Right hindlimb (tissue), 1 donor: ENCODE measurements at places on chromosomes 5 and 9.

- peak; percentile 84 for DNase-seq
These were observed 186.2 kb downstream of the FANCC start for GRCh38 chr9:95131023-95131943.

DNA sequence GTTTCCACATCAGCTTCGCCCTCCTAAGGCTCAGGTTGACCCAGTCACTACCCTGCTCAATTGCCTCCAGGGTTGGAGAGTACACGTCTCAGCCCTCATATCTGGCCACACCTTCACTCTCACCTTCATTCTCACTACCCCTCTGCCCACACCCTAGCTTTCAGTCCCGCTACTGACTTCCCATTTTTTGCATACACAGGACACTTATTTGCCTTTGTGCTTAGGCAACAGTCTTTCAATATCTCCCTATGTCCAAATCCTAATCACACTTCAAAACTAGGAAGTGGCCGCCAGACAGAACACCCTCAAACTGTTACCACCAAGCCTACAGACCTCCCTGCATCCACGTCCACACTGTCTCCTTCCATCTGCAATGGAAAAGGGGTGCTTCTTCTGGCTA is 10.9 kb downstream of the MCTP1 start:
- no peak for DNase-seq

DNA sequence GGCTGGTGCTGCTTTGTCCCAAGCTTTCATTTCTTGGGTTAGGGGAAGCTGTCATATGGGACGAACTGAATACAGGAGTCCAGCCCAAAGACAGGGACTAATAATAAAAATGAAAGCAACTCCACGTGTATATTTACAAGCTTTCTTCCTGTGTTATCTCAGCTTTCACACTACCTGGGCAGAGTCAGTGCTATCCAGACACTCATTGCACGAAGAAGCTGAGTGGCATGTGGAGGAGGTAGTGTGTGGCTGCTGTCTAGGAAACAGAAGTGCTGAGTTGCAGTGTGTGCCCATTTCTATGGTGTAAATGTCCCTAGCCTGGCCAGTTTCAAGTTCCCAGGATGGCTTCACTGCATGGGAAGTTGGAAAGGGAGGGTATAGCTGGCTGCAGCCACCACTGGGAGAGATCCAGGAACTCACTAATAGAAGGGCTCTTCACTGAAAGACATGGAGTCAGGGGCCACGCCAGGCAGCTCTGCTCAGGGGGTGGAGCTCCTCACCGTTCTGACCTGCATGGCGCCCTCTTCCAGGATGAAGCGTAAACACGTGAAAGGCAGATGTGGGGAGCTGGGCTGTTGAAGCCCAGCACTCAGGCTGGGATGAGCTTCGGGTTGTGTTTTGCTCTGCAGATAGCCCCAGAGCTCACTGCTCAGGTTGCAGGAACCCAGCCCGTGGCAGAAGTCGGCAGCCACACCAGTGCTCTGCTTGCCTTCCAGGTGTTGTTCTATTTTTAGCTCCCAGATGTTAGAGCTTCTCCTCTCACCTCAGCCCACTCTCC is 116.9 kb downstream of the IRX2 start:
- no peak for DNase-seq

GRCh38 chr9:104969116-104969515 is 41.2 kb upstream of the ABCA1 start:
- no peak for DNase-seq

DNA sequence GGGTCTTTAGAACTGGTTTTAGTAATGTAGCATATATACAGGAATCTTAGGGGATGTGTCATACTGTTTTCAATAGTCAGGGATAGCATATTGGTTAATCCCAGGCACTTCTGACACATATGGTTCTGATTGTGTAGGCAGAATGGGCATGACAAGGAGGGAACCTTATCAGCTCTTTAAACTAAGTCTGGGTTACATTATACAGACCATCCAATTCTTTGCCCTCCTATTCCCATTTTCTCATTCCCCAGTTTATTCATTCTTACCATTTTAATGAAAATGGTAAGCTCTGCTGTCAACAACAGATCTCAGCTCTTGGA is 85.1 kb downstream of the NDUFAF2 start:
- DNase-seq = no peak

GRCh38 chr5:172642926-172643871 is 2.1 kb downstream of the NEURL1B start:
- no peak for DNase-seq

DNA sequence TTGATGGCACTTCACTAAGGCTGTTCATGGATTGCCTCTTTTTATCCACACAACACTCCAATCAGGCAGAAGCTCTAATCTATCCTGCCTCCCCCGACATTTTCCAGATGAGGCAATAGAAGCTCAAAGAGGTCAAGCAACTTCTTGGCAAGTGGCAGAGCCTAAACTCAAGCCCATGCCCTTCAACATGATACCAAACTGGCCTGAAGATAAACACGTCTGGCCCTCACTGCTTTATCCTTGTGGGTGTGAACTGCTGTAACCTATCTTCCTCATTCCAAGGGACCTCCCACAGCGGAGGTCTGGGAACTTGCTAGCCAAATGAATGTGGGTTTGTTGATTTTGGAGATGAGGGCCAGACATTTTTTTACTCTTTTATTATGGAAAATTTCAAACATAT is 9.5 kb downstream of the SLC35A4 start:
- DNase-seq = no peak

- DNase-seq = no peak
These were observed 182.3 kb downstream of the ELAVL2 start for GRCh38 chr9:23643656-23644258.

DNA sequence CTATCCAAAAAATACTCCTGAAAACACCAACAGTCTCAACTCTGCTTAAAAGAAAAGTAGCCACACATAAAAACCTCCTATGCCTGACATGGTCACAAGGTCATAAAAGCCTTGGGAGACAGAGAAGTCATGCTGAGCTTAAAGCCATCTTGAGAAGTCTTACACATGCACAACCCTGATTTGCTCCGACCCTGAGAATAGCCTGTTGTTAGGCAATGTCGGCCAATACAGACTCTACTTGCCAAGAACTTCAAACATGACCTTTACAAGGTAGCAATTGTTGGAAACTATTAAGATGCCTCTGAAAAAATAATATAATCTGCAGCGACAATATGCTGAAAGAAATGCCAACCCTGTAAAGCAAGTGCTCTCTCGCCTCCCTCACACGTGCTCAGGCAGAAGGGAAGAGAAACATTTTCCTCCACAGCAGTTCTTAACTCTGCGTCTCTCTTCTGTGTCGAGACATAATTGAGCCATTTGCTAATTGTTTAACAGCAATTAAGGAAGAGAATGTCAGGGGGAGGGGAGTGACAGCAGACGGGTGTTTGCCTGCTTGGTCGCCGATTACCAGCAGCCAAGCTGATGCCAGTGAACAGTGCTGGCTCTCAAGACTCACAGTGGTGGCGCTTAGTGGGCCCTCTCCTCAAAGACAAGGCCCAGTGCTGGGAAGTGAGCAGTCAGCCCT is 393.6 kb downstream of the SPOCK1 start:
- DNase-seq = no peak

DNA sequence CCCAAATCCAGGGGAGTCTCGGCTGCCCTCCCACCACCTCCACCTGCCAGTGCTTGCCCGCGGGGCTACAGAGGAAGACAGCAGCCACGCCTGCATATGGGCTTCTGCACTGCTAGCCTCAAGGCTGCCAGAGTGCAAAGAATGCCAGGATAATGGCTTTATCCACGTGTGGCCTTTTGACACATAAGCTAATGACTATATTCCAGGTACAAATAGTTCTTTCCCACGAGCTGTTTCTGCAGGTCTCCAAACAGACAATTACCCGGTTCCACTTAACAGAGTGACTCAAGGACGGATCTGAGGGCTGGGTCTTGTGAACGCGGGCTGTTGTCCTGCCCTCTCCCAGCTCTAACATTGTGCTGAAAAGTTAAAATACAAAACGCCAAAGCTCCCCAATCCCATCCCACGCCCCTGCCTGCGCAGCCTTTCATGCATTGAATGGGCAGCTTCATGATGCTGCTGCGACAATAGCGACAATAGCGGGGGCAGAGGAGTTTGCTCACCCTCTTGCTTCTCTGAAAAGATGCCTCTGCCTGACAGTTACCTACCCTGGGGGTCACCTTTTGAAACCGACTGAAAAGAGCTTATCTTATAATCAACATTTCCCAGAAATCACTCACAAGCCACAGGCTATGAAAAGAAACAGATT is 39.1 kb upstream of the MSH3 start:
- DNase-seq = no peak

DNA sequence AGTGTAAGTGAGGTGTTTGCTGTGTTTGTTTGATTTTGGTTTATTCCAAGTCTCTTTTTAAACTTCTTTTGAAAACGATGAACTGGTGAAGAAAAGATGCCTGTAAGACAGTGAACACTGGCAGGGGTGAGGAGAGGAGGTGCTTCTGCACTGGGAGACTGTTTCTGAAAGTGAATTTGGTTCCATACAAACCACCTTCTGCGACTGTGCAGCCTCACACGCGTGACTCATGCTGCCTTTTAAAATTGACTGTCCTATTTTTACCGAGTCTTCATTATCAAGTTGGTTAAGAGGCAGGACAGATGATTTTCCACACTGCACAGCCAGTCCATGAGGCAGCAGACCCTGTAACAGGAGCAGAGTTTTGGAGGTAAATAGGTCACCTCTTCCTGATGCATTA is 340.6 kb downstream of the MTRR start:
- no peak for DNase-seq

DNA sequence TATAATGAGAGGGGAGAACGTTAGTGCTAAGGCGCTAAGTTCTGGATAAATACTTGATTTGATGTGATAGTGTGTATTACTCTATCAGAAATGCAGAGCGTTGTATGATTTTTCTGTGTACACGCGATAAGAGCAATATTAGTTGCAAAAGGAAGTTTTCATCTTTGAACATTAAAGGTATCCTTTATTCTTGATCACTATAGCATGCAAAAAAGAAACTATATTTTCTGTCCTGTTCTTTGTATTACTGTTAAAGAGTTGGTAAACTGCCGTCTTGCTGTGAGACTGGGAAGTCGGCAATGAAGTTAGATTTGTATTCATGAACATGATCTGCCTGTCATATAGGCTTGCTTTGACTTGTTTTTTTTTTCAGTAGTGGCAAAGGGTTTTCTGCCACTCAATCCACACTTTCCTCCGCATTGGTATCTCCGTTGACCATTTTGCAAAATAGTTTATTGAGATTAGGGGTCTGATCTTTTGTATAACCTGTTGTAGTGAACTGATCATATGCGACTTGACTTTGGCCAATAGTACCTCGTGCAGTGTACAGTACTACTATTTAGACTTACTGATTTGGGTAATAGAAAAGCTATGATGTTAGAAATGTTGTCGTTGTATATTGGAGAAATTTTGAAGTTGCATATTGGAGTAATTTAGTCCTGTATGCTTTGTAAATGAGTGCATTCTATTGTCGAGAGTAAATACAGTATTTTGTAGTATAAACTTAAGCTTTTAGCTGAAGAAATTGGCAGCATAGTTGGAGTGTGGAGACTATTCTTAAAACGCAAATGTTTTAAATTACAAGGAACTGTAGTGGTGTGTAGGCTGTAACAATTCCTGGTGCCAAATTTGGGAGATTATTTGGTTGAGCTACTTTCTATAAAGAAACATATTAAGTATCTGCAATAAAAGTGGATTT is 1.7 kb downstream of the DENND4C start:
- DNase-seq = no peak

DNA sequence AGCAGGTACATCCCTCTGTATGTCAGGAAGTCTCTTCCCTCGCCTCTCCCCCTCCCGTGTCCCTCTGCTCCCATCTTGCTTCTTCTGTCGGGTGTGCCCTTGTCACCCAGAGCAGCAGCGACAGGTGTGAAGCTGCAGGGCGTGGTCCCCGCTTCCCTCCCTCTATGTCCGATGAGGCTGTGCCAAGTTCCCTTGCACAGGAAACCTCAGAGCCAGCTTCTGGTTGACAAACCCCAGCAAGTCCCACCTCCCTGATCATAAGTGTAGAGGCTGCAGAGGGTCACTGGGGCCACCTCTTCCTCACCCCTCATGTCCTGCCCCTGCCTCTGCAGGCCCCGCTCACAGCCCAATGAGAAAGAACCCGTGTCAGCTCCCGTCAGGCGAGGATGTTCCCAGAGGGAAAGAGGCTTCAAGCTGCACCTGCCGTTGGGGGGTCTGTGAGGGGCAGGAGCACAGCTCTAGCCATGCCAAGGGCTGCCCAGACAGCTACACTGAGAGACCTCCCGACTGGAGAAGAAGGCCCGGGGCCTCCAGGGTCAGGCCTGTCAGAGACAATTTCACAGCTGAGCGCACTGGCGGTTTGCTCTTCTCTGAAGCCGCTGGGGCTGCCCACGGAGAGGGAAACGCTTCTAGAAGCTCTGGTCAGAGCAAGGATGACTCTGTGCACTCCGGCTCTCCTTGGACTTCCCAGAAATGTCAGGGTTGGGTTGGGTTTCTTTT is 73.3 kb downstream of the AK8 start:
- peak; percentile 49 for DNase-seq

GRCh38 chr5:42812620-42813019 is 928 bp upstream of the SELENOP start:
- DNase-seq = no peak

DNA sequence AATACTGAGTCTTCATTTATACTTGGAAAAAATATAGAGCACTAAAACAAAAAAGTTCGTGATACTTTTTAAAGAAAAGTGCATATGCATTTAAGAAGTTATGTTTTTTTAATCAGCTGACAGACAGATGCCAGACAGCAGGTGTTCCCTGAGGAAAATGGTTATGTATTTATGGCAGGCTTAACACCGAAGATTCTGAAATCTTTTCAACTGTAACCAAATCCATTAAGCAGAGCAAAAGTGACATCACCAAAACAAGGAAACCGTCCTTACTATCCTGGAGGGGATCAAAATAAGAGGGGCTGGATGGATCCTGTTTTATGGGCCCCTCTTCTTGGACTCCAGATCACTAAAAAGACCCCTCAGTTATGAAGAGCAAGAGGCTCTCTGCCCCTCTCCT is 404.9 kb upstream of the ADAMTS16 start:
- DNase-seq = no peak

- no peak for DNase-seq
These were observed 87.2 kb downstream of the CSNK1G3 start for GRCh38 chr5:123599171-123599570.

DNA sequence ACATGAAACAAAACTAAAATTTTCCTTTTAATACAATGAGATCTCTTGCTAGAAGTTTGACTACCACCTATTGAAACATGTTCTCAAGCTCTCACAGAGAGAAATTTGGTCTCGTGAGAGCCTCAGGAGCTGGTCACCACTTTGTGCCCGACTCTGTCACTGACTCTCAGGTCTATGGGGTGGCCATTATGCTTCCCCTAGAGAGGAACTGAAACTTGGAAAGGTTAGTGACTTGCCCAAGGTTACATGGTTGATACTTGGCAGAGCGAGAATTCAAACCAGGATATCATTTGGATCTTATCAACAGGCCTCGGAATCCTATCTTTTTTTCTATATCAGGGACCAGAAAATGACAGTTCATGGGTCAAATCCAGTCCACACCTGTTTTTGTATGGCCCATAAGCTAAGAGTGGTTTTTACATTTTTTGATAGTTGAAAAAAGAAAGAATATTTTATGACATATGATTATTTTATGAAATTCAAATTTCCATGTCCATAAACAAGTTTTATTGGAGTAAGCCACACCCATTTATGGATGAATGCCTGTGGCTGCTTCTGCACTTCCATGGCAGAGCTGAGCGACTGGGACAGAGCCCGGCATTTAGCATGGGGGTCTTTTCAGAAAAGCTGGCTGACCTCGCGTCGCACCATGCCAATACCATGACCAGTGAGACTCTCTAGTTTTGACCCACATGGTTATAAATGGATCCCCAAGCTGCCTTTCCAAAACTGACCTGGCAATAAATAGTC is 44.8 kb upstream of the EQTN start:
- DNase-seq = no peak
